CD4-positive, CD25-positive, alpha-beta regulatory T cell (primary cell): ENCODE measurements at places on chromosomes 4 and X.
A peak's percentile ranks its signal among the peaks of the same experiment; 100 is the strongest.

GRCh38 chr4:23384741-23385140 lies 505.1 kb downstream of the PPARGC1A start:
- DNase-seq, result no peak
- no peak overlapping the region for H3K27ac ChIP-seq
- no peaks in the 10 kb centered on the region for H3K27me3 ChIP-seq
- no peaks in the 10 kb centered on the region for H3K36me3 ChIP-seq

- no peak overlapping the region for H3K4me3 ChIP-seq
- H3K36me3 ChIP-seq, result no peaks in the 10 kb centered on the region
- H3K27ac ChIP-seq, result no peak overlapping the region
- no peaks in the 10 kb centered on the region for H3K27me3 ChIP-seq
- DNase-seq, result peak; percentile 48
Measured at GRCh38 chrX:103941201-103941975, 21.0 kb upstream of the TMSB15B start.

DNA sequence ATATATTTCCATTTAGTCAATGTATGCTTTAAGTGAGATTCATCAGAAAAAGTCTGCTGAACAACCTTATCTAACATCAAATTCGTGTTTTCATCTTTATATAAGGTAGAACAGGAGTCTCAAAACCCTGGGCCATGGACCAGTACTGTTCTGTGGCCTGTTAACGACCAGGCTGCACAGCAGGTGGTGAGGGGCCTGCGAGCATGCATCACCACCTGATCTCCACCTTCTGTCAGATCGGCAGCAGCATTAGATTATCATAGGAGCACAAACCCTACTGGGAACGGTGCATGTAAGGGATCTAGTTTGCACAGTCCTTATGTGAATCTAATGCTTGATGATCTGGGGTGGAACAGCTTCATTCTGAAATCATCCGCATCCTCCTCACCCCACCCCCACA lies 3.2 kb downstream of the CTSO start:
- no peak overlapping the region for H3K27ac ChIP-seq
- H3K36me3 ChIP-seq, result no peaks in the 10 kb centered on the region
- H3K27me3 ChIP-seq, result no peaks in the 10 kb centered on the region
- DNase-seq, result no peak

DNA sequence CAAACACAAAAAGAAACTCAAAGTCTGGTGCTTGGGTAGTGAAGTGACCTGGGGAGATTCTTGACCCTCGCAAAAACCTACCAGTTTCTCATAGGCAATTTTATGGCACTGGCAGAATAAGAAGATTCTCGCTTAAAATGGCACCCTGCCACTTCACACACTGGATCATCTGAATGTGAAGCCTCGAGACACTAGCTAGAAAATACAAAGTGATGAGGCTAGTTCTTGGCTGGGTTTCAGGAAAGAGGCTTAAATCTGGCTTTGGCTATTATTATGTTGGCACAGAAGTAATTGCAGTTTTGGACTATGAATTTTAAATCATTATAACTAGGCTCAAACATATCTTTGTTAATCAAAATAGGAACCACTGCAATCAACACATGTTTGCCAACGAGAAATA lies 634.7 kb upstream of the BOD1L1 start:
- H3K27ac ChIP-seq, result no peak overlapping the region
- no peaks in the 10 kb centered on the region for H3K27me3 ChIP-seq
- no peak overlapping the region for H3K4me3 ChIP-seq
- DNase-seq, result no peak

DNA sequence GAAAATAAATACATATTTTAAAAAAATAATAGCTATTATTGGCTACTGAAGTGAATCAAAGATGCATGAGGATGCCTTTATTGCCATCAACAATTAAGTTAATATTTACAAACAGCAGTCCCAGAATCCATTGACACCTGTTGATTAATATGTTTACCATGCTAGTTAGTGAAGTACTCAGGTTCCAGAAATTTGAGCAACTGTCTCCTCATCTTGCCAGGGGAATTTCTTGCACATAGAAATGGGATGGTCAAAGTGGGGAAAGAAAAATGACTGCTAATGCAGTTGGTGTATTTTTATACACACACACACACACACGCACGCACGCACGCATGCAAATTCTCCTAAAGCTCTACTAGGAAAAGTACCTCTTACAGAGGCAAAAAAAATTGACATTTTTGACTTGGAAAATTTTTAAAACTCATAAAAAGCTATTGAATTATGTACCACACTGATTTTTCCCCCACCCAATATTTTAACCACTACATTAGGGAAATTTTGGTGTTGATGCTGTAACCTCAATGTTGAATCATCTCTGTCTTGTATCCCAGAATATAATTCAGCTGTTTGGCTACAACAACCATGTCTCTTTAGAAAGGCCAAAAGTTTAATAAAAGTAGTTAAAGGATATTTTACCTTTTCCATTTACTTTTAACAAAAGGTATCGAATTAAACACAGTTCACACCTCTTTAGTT lies 105.3 kb upstream of the TMEM150C start:
- no peak overlapping the region for H3K4me3 ChIP-seq
- no peak for DNase-seq
- H3K27me3 ChIP-seq, result peaks cover 4% of the 10 kb centered on the region
- no peaks in the 10 kb centered on the region for H3K4me1 ChIP-seq

DNA sequence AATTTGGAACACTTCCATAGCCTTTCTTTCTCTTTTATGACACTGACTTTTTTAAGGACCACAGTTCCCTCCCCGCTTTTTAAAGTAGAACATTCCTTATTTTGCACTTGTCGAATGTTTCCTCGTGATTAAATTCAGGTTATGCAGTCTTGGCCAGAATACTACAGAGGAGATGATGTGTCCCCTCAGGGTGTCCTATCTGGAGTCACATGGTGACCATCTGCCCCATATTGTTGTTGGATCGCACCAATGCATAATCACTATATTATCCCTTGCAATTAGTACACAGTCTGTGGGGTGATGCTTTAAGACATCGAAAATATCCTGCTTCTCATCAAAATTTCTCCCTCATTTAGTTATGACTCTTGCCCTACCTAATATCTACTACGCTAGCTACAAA lies 27.4 kb downstream of the WDFY3 start:
- H3K36me3 ChIP-seq, result no peaks in the 10 kb centered on the region
- H3K27me3 ChIP-seq, result no peaks in the 10 kb centered on the region
- H3K4me3 ChIP-seq, result no peak overlapping the region
- no peak for DNase-seq
- no peak overlapping the region for H3K27ac ChIP-seq

DNA sequence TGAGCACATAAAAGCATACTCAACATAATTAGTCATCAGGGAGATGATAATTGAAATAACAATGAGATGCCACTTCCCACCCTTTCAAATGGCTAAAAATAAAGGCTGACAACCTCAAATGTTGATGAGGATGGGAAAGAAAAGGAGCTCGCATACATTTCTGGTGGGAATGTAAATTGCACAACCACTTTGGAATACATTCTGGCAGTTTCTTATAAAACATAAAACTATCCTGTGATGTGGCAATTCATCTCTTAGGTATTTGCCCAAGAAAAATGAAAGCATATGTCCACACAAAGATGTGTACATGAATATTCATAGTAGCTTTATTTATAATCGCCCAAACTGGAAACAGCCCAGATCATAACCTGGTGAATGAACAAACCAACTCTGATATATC lies 687 bp upstream of the ZNF275 start:
- H3K4me1 ChIP-seq, result peaks cover 35% of the 10 kb centered on the region
- DNase-seq, result no peak
- H3K4me3 ChIP-seq, result peak overlapping the region; percentile 65
- H3K27ac ChIP-seq, result no peak overlapping the region
- no peaks in the 10 kb centered on the region for H3K27me3 ChIP-seq
- peaks cover 3% of the 10 kb centered on the region for H3K36me3 ChIP-seq

GRCh38 chr4:74056858-74057562 lies 18.5 kb upstream of the CXCL3 start:
- no peak overlapping the region for H3K4me3 ChIP-seq
- H3K27ac ChIP-seq, result no peak overlapping the region
- DNase-seq, result no peak
- no peaks in the 10 kb centered on the region for H3K4me1 ChIP-seq
- H3K27me3 ChIP-seq, result no peaks in the 10 kb centered on the region

DNA sequence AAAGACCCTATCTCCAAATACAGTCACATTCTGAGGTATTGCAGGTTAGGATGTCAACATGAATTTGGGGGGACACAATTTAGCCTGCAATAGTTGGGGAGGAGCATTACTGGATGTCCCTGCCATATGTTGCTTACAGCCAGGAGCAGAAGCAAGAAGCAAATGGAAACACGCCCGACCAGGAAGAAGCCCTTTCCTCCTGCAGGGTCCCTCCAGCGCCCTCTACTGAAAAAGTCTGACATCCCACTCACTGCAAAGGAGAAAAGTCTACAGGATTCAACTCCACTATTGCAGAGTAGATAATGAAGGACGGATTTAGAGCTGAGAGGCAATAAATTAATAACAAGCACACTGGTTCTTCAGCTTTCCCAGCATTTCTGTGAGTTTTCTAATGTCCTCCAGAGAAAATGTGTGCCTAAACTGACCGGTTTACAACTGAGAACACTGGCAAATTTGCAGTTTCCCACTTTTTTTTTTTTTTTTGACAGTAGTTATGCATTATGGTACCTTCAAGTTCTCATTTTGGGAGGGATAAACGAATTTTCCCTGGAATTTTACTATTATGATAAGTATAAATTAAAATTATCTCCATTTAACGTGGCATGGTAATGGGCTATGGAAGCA lies 31.7 kb downstream of the COQ2 start:
- H3K36me3 ChIP-seq, result no peaks in the 10 kb centered on the region
- peaks cover 11% of the 10 kb centered on the region for H3K4me1 ChIP-seq
- no peak overlapping the region for H3K4me3 ChIP-seq
- H3K27ac ChIP-seq, result no peak overlapping the region
- no peaks in the 10 kb centered on the region for H3K27me3 ChIP-seq

DNA sequence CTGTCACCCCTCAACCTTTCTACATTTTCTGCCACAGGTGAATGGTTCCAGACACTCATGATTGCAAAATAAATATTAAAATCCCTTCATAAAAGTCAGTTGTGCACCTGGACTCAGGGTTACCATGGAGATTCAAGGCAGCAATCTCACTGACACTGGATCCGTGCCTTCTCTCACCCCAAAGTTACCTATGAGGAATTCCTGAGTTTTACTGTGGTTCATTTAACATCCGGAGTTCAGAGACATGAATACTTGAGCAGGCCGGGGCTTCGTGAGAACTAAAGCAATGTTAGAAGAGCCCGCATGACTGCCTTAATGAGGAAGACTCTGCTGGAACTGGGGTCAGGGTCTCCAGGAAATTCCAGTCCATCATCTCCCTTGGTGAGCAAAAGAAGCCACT lies 12.5 kb upstream of the CLNK start:
- no peaks in the 10 kb centered on the region for H3K36me3 ChIP-seq
- no peak for DNase-seq
- H3K4me1 ChIP-seq, result no peaks in the 10 kb centered on the region
- H3K27me3 ChIP-seq, result no peaks in the 10 kb centered on the region
- H3K27ac ChIP-seq, result no peak overlapping the region

GRCh38 chr4:55409468-55410171 lies 13.9 kb downstream of the TMEM165 start:
- no peak for DNase-seq
- no peak overlapping the region for H3K27ac ChIP-seq
- H3K27me3 ChIP-seq, result no peaks in the 10 kb centered on the region
- no peak overlapping the region for H3K4me3 ChIP-seq
- H3K4me1 ChIP-seq, result peaks cover 13% of the 10 kb centered on the region

DNA sequence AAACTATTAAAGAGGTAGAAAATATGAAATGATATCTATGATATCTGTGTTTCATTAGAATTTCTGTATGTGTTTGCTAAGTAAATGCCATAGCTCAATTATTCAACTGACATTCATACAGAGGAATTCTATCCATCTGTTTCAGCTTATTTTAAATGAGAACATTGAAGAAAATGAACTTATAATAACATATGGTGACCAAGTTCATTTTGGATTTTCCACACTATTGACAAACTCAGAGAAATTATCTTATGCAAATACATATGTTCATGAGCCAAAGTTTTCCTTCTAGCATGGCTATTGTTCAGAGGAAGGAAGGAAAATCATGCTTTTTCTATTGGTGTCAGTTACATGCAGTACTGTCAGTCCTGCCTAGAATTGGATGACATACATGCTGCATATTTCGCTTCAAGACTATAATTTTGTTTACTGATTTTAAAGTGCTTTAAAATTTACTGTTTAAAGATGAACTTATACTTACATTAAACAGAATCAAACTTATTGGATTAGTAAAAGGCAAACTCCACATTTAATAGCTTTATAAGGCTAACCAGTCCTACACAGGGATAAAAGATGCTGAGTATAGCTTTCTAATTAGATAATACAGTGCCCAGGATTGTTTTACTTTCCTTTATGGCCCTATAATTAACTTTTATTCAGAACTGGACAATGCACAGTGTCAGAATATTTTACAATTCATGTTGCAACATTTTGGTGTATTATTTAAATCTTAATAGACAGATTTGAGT lies 646.2 kb downstream of the TRAM1L1 start:
- H3K4me3 ChIP-seq, result no peak overlapping the region
- no peaks in the 10 kb centered on the region for H3K4me1 ChIP-seq
- H3K36me3 ChIP-seq, result no peaks in the 10 kb centered on the region
- no peak for DNase-seq

DNA sequence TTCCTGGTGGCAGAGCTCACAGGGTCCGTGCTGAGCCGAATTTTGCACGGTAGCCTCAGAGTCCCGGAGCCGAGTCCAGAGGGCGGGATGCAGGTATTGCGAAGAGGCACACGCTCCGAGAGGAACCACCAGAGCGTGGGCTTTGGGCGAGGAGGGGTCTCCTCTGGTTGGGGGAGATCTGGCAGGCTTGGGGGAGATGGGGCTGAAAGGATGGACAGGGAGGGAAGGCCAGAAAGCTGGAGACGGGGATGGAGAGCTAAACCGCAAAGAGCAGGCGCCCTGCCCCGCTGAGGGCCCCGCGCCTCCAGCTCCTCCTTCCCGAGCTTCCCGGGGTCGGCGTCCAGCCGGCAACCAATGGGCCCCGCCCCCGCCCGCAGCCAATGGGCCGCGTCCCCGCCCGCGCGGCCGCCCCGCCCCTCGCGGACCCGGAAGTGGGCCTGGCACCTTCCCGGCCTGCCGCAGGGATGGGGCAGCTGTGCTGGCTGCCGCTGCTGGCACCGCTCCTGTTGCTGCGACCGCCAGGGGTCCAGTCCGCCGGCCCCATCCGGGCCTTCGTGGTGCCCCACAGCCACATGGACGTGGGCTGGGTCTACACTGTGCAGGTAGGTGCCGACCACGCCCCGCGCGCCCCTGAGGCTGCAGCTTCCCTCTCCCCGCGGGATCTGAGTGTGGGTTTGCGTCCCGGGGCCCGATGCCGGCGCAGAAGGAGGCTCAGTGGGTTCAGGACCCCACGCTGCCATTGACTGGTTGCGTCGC lies at the start of gene MAN2B2:
Gene MAN2B2 (plus strand): TSS at position 443 of the 756 bp plus-strand sequence. CDS start 22 bp downstream, at position 465.
- H3K4me1 ChIP-seq, result peaks cover 26% of the 10 kb centered on the region
- H3K27ac ChIP-seq, result peak within 1 kb of the TSS; percentile 75
- no peaks in the 10 kb centered on the region for H3K27me3 ChIP-seq
- peak; percentile 77 for DNase-seq

DNA sequence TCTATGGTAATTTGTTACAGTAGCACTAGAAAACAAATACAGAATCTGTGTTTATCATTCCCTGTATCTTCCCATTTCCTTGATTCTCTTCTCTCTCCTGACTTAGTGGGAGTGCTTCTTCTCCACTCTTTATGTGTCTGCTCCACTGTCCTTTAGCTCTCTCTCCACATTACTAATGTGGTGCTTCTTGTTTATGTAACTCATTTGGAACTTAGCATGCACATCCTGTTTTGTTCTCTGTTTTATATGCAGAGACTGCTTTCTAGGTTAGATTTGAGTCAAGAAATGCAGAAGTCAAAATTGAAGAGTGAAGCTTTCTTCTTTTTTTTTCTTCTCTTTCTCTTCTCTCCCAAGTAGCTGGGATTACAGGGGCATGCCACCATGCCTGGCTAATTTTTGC lies 25.9 kb downstream of the ADH1A start:
- no peaks in the 10 kb centered on the region for H3K4me1 ChIP-seq
- no peak for DNase-seq
- no peaks in the 10 kb centered on the region for H3K36me3 ChIP-seq
- H3K27ac ChIP-seq, result no peak overlapping the region
